NCI-H1048 (cell line): ENCODE measurements at places on chromosomes 12 and 14.

DNA sequence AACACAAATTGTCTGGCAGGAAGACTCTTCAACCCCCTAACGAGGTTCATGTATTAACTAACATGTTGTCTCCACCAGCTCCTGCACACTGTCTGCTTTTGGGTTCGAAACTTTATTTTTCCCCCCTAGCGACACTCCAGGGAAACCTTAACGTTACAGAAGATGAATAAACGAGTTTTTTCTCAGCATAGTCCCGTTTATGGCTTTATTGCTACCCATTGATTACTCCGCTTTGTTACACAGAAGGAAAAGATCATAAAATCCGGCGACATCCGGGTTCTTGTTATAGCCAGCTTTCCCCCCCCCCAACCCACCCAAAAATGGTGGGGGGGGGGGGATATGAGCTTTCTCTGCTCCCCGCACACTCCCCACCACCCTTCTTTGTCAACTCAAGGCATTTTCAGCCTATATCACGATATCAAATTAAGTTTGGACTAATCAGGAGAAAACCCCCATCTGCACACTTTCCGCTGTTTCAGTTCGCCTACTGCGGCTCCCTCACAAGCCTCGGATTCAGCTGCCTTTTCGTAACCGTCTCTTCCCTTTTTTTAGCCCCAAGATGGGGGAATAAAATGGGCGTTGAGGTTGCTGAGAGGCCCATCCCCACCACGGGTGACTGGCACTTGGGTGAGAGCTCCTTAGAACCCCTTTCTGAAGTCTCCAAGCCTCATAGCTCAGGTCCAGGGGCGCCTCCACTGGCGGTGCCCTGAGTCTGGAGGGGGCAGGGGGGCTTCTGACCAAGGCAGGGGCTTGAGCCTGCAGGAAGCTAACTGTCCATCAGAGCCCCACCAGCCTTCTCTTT, 1.4 kb upstream of the HOXC6 start:
- DNase-seq = no peak

GRCh38 chr14:92400579-92401444, 77.8 kb downstream of the SLC24A4 start:
- no peak for DNase-seq

DNA sequence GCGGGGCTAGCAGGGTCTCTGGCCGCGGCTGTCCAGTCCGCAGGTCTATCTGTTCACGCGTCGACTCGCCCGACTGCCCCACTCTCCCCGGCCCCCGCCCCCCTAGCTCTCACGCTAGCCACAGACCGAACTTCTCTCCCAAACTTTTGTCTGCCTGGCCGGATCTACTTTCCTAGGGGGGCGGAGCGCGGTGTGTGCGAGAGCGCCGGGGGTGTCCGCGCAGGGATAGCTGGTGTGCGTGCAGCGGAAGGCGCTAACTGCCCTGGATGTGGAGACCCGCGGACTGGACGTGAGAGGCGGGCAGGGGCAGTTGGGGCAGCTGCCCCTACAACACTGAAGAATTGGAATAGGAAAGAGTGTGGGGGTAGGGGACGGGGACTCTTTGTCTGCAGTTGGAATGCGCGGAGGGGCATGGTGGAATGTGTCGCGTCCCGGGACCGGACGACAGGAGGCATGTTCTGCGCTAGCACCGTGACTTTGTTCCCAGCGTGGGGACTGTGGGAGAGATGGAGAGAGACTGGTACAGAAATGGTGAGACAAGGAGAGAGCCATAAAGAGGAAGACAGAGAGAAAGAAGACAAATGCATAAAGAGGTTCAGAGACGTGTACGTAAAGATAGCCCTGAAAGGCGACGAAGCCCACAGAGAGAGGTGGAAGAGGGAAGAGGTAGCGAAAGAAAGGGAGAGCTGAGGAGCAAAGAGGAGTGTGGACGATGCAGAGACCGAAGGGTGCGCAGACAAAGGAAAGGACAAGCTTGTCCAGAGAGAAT, at the start of gene AJUBA:
Gene AJUBA (minus strand): TSS at position 75 of the 769 bp plus-strand sequence. CDS start 285 bp downstream, outside the sequence.
- DNase-seq = no peak

GRCh38 chr12:98227162-98227561, 288.2 kb upstream of the TMPO start:
- DNase-seq = no peak

- DNase-seq = no peak
These were observed 67.2 kb upstream of the FAM181A start for GRCh38 chr14:93859957-93860356.

GRCh38 chr12:89439941-89440340, 84.7 kb downstream of the GALNT4 start:
- DNase-seq = no peak

- no peak for DNase-seq
These were observed 240.0 kb downstream of the BMP4 start for GRCh38 chr14:53716578-53716977.

DNA sequence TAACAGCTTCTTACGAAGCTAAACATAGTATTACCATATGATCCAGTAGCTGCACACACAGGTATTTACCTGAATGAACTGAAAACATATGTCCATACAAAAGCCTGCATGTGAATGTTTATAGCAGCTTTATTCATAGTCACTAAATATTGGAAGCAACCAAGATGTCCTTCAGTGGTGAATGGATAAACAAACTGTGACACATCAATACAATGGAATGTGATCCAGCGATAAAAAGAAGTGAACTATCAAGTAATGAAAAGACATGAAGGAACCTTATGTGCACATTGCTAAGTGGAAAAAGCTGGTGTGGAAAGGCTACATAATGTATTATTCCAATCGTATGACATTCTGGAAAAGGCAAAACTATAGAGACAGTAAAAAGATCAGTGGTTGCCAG, 38.1 kb upstream of the JDP2 start:
- DNase-seq = no peak

DNA sequence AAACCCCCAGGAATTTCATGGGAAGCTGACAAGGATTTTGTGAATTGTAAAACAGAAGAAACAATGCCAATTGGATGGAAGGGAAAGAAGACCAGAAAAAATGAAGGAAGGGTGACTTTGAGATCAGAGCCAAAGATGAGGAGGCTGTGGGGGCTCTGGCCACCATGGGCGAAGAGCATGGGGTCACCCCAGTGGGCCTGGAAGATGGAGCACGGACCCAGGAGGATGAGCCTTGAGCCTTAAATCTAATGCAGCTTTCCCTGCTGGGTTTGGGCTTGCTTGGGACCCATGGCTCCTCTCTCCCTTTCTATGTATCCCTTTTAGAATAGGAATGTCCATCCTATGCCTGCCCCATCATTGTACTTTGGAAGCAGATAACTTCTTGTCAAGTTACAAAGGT, 322.2 kb downstream of the TMEM121 start:
- DNase-seq = no peak

DNA sequence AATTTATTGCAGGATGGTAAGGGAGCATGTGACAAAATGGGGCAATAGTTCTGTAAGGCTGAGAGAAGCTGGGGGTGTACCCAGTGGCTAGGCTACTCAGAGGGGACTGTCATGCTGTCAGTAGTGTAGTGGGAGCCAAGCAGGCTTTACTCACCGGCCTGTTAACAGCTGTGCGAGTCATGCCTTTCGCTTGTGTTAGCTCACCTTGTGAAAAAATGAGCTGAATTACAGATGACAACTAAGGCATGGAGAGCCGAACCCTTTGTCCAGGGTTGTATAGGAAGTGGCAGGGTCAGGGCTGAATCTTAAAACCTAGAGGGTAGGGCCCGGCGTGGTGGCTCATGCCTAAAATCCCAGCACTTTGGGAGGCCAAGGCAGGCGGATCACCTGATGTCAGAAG, 37.9 kb downstream of the SH2B3 start:
- DNase-seq = no peak

GRCh38 chr12:85949253-85949652, 75.2 kb downstream of the NTS start:
- DNase-seq = peak; percentile 35

- DNase-seq = no peak
These were observed 6.9 kb downstream of the ZBTB39 start for GRCh38 chr12:56999456-56999855.

DNA sequence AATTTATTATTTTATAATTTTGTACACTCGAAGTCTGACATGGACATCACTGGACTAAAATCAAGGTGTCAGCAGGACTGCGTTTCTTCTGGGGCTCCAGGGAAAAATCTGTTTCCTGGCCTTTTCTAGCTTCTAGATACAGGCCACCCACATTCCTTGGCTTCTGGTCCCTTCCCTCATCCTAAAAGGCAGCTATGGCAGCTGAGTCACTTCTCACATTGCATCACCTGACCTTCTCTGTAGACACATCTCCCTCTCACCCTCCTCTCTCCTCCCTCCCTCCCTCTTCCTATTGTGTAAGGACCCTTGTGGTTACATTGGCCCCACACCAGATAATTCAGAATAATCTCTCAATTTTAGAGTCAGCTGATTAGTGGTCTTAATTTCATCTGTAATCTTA, 92.4 kb downstream of the RPS6KA5 start:
- no peak for DNase-seq

DNA sequence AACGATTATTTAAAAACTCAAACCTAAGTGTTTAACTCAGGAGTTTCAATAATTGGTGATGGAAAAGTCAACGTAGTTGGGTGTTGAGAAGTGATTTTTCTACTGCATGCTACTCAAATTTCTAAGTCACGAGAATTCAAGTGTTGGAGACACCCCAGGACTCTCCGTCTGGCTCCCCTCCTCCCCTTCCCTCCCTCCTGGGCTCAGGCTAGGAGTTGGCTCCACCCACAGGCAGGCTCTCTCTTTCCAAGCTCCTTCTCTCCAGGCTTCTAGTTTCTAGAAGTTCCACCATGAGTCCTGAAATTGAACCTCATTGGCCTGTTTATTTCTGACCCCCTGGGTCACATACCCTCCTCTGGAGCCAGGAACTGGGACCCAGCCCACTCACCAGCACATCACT, 73.0 kb downstream of the TMEM132D start:
- no peak for DNase-seq

DNA sequence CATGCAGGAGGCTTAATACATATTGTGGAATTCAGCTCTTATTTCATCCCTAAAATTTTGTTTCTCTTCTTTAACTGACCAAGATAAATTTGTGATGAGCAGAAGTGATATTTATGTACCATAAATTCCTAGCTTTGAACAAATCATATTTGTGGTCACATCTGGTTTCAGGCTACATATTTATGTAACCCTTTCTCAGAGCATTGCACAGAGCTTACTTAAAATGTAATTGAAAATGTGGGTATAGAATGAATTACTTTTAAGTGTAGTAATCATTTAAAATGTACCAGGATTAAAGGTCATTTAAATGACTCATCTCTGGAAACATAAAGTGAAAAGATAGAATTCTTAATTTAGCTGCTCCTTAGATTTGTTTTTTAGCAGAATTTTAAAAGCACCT, 129.9 kb upstream of the FRMD6 start:
- no peak for DNase-seq

DNA sequence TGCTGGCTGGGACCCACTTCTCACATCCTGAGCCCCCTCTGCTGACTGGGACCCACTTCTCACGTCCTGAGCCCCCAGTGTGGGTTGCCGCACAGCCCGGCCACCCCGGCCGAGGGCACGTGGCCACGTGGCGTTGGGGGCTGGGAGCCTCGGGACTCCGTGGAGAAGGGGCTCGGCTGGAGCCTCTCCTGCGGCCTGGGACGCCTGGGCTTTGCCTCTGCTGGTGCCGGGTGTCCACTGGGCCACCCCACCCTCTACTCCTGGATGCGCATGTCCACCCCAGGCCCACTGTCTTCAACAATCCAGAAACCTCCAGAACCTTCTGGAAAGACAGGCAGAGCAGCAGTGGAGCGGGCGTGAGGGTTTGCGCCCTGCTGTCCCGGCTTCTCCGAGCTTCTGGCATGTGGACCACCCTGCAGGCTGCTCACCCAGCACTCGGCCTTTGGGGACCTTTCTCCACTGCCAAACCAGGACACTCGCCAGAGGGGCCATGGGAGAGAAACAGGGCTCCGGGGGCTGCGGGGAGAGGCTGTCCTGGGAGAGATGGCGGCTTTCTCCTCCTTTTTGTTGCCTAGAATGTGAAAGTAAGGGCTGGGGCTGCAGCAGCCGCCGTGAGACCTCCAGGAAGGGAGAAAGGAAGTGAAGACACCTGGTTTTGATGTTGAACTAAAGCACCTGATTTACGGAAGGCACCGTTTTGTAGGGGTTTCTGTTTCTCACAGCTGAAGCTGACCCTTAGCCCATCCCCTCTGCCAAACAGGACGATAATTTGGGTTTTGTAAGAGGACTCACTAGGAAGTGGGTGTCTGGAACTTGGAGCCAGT, 30.0 kb downstream of the NOC4L start:
- no peak for DNase-seq

- no peak for DNase-seq
These were observed 130.8 kb downstream of the CAPZA3 start for GRCh38 chr12:18868717-18869116.

- no peak for DNase-seq
These were observed 233.0 kb downstream of the SLC41A2 start for GRCh38 chr12:104724992-104725585.

- no peak for DNase-seq
These were observed 100.2 kb upstream of the ALX1 start for GRCh38 chr12:85179680-85180270.

GRCh38 chr14:55610713-55611370, 30.8 kb downstream of the KTN1 start:
- no peak for DNase-seq

- no peak for DNase-seq
These were observed 206.5 kb upstream of the EEA1 start for GRCh38 chr12:93135286-93136239.

DNA sequence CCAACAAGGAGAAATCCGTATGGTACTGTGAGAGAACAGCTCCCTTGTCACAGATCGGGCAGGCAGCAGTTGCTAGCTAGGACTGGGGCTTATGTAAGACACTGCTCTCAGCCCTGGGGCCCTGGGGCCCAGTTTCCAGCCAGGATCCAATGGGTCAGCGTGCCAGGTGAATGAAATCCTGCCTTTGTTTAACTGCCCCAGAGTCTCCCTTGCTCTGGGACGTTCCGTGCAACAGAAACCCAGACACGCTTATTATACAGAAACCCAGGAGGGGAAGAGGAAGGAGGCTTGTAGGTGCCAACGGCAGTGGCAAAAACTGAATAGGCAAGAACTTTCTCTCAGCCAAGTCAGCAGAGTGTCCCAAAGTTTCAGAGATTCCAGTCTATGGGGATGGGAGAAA, 110.6 kb downstream of the DIO2 start:
- DNase-seq = no peak

DNA sequence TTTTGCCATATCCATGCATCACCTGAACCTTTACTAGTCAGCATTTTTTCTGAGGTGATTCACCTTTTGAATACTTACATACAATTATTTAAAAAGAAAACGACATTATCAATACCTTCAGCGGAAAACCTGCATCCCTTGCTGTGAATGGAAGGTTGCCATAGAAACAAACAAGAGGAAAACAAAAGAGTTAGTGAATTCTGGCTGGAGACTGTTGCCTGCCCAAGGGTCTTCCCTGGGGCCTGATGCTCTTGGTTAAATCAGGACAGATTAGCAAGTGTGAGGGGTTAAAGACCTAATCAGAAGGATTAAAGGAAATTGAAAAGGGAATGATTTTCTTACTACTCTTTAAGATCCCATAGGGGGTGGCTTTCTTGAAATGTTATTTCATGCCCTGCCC, 96.0 kb upstream of the WSCD2 start:
- no peak for DNase-seq

GRCh38 chr14:65044596-65044959, 57.7 kb downstream of the MAX start:
- DNase-seq = no peak
